ENCODE measurements at places on chromosomes 11 and 22.

GRCh38 chr11:35918716-35919115, 25.1 kb upstream of the LDLRAD3 start:
- no peak for DNase-seq

DNA sequence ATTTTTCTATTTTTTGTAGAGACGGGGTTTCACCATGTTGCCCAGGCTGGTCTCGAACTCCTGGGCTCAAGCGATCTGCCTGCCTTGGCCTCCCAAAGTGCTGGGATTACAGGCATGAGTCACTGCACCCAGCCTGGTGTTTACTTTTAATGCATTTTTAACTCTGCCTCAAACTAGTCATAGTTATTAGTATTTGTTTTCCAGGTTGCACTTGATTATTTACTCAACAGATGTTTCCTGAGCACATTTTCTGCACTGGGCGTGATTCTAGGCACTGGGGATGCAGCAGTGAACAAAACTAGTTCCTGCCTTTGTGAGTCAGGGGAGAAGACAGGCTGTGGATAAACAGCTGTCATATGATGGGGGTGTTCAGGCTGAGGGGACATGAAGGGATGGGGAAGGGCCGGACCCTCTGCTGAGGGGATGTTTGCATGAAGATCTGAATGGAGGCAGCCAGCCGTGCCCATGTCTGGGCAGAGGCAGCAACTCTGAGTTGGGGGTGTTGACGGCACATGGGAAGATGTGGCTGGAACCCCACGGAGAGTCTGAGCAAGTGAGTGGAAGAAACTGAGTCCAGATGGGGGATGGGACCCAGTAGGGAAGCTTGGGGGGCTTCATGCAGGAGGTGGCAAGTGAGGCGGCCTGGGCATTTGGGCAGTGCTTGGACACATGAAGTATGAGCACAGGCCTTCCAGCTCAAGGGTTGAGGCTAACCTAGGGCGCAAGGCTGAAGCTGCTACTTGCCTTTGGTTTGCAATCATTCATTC, 34.4 kb downstream of the MPPED1 start:
- DNase-seq, result no peak

- no peak for DNase-seq
Observed at GRCh38 chr11:117528097-117528721, 200.6 kb downstream of the CEP164 start.

GRCh38 chr11:127042445-127042844, 41.9 kb upstream of the KIRREL3 start:
- DNase-seq, result no peak

- no peak for DNase-seq
Observed at GRCh38 chr11:81963018-81963417, 770.6 kb downstream of the FAM181B start.

DNA sequence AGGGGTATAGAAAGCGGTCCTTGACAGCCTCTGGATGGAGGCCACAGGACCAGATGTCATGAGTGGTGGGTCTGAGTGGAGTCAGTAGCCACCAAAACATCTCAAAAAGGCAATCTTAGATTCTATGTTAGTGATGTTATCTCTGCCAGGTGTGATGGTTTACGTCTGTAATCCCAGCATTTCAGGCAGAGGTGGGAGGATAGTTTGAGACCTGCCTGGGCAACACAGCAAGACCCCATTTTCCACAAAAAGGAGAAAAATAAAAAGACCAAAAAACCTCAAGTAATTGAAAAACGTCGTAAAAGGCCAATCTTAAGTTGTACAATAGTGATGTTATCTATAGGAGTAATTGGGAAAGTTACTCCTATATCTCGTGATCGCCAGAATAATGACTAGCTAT, 3.7 kb upstream of the MTCH2 start:
- no peak for DNase-seq

- no peak for DNase-seq
Observed at GRCh38 chr22:23581260-23581650, 1.2 kb upstream of the IGLL1 start.

- no peak for DNase-seq
Observed at GRCh38 chr11:70580036-70580805, 181.9 kb downstream of the CTTN start.

- DNase-seq, result no peak
Observed at GRCh38 chr11:117419482-117420142, 92.0 kb downstream of the CEP164 start.

GRCh38 chr11:10697323-10697620, 3.7 kb upstream of the IRAG1 start:
- no peak for DNase-seq

DNA sequence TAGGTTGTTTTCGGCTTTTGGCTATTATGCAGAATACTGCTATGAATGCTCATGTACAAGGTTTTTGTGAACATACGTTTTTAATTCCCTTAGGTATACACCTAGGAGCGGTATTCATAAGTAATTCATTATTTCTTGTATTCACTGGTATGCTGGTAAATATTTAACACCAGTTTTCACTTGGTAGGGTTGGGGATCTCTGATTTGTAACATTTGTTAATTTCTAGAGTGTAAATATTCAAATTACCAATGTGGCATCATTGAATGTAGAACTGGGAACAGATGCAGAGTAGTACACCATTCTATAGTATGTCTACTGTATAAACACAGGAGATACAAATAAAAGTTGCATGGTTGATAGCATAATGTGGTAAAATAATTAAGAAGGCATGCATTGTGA, 16.3 kb downstream of the GVQW3 start:
- DNase-seq, result no peak

DNA sequence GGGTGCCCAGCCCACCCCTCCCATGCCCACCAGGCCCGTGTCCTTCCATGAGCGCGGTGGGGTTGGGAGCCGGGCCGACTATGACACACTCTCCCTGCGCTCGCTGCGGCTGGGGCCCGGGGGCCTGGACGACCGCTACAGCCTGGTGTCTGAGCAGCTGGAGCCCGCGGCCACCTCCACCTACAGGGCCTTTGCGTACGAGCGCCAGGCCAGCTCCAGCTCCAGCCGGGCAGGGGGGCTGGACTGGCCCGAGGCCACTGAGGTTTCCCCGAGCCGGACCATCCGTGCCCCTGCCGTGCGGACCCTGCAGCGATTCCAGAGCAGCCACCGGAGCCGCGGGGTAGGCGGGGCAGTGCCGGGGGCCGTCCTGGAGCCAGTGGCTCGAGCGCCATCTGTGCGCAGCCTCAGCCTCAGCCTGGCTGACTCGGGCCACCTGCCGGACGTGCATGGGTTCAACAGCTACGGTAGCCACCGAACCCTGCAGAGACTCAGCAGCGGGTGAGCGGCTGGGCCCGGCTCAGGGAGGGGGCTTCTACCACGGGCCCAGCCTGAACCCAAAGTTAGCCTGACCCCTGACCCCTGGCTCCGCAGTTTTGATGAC, 3.0 kb downstream of the PKP3 start:
- DNase-seq, result no peak

DNA sequence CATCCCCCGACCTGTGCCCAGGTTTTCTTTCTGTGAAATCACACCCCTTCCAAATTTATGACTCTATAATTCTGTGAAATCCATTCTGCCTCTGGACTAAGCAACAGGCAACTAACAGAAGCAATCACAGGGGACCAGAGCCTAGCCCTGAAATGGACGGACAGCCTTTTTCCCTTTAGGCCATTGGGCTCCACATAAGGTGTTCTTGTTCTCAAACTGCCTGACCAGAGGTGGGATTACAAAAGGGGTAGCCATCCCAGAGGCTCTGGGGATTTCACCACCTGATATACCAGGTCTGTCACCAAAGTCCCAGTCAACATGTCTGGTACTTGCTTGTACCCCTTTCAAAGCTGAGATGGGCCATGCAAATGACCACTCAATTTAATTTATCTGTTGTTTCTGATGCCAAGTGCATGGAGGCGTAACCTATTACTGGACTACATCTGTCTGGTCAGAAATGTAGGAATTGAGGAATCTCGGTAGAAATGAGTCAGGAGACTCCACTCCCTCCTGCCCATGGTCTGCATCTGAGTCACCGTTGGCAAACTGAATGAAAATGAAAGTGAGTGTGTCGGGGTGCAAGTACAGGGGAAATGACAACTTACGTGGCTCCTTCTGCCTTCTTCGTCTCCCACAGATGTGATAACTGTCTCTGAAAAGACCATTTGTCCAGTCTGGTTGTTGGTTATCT, 10.2 kb downstream of the DKK3 start:
- no peak for DNase-seq

GRCh38 chr22:36086629-36087254, 58.1 kb upstream of the RBFOX2 start:
- no peak for DNase-seq

DNA sequence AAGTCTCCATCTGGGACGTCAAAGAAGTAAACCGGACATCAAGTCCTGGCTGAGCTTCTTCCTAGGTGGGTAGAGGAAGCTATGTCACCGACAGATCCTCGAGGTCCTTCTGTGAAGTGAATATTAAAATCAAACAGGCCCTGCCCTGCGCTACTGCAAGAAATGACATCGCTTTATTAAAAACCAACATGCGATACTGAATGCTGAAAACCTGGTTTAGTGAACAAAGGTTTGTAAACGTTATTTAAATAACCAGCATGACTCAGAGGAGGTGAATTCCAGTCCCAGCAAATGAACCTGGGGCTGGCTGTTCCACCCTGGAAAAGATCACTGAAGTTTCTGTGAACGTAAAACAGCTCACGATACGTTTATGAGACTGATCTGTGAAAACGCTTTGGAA, 645 bp downstream of the RTCB start:
- no peak for DNase-seq

All from hippocampal formation (tissue), 2 donors.